Stimulated activated CD4-positive, alpha-beta T cell treated with anti-CD3 and anti-CD28 coated beads, Interleukin-1b, Interleukin-23, amount 100 ng/mL, for 1 hour (primary cell): ENCODE measurements at places on chromosomes 2 and 18.

DNA sequence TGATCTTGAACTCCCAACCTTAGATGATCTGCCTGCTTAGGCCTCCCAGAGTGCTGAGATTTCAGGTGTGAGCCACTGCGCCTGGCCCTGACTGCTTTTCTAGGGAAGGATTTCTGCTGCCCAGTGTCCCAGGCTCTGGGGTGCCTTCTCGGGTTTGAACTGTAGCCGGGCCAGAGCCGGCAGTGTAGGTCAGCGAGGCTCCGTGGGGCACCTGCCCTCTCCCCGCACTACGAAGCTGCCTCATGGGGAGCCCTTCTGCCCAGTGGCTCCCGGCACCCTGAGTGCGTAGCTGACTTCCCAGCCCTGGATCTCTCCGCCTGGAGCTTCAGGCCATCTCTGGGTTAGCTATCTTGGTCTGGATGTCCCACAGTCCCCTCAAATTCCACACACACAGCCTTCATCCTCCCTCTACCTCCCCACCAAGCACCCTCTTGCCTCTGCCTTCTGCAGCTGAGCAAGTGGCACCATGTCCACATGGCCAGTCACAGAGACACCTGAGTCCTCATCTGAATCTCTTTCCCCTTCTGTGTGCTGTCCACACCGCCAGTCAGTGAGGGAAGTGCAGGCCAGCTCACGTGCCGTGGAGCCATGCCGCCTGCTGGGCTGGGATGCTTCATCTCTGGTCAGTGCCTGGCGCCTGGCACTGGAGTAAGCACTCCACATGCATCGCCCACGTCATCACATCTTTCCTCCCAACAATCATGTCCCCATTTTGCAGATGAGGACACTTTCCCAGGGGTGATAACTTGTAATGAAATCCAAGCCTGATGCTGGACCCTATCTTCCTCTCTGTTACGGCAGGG, 69.2 kb downstream of the EDAR start:
- no peak for DNase-seq

- DNase-seq: no peak
Observed at GRCh38 chr2:205878999-205879762, 196.9 kb downstream of the NRP2 start.

DNA sequence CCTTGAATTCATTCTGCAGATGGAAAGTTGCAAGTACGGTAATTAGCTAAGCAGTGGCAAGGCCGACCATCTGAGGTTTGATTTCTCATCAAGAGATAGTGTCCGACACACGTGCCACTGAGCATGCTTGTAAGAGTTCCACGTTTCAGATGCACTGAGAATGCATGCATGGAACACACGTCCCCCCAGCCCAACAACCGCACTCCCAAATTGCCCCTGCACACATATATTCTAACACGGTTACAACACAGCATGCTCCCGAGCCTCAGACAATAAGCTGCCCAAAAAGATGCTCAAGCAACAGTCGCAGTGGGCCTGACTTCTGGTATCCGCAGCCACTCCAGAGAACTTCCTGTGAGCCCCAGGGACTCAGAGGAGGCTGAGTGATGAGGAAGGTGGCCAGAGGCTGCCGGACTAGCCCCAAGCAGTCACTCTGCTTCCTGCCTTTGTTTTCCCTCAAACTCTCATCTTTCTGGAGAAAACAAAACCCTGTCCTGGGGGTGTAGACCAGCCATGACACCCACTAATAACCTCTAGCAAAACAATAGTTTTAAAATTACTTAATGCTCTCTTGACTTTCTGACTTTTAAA, 204.0 kb downstream of the TGIF1 start:
- no peak for DNase-seq

DNA sequence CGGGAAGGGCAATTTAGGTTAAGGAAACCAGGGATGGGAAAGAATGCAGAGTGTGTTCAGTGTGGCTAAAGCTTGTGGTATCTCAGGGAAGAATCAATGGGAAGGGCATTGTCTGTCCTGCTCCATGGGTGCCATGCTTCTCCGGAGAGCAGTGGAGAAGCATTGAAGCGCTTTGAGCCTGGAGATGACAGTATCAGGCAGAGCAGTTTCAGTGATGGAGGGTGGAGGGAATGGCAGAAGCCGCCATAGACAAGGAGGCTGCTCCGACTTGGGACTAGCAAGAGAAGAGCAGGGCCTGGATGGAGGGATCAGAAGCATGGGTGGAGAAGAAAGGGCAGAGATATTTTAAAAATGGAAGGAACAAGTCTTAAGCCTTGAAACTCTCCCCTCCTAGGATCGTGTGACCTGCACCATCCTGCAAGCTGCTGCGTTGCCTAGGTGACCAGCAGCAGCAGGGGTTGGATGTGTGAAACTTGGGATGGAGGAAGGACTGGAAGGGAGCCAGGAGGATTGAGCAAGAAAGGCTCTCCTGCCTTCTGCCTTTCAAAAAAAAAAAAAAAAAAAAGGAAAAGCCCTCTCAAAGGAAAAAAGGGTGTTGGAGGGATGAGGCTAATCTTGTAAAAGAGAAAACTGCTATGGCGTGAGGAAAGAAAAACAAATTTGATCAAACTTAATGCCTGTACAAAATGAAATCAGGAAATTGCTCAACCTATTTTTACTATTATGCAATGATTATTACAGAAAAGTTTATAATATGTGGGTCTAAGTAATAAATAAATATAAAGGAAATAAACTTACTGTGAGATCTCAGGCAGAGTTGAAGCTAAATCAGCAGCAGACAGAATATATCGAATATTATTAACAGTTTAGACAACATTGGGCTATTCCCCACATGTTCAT, 493.8 kb upstream of the NRP2 start:
- no peak for DNase-seq

- no peak for DNase-seq
Observed at GRCh38 chr18:48621815-48622555, 83.2 kb downstream of the CTIF start.

GRCh38 chr2:177056481-177056929, 156.1 kb upstream of the HNRNPA3 start:
- no peak for DNase-seq

- DNase-seq: no peak
Observed at GRCh38 chr2:24438106-24438505, 52.9 kb upstream of the NCOA1 start.

GRCh38 chr18:57891707-57892391, 88.7 kb upstream of the ATP8B1 start:
- no peak for DNase-seq
